T-cell (primary cell): ENCODE measurements at places on chromosomes 13 and 19.

- no peak for DNase-seq
Measured at GRCh38 chr19:18879579-18880373, 16.2 kb downstream of the CERS1 start.

DNA sequence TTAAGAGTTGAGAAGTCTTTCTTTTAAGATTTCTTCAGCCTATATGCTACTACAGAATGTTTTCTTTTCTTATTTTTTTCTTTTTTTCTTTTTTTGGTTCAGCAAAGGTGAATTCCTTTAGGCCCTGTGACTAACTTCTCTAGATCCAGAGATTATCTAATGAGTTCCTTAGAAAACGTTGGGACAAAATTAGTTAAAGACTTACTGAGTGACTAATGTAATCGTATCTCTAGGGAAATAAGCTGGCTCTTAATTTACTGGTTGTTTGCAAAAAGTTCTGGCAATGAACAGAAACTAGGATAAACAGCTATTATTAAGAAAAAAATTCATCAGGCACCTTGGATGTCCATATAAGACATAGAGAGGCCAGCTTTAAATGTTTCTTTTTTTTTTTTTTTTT is 30.7 kb upstream of the CSNK1A1L start:
- no peak for DNase-seq

DNA sequence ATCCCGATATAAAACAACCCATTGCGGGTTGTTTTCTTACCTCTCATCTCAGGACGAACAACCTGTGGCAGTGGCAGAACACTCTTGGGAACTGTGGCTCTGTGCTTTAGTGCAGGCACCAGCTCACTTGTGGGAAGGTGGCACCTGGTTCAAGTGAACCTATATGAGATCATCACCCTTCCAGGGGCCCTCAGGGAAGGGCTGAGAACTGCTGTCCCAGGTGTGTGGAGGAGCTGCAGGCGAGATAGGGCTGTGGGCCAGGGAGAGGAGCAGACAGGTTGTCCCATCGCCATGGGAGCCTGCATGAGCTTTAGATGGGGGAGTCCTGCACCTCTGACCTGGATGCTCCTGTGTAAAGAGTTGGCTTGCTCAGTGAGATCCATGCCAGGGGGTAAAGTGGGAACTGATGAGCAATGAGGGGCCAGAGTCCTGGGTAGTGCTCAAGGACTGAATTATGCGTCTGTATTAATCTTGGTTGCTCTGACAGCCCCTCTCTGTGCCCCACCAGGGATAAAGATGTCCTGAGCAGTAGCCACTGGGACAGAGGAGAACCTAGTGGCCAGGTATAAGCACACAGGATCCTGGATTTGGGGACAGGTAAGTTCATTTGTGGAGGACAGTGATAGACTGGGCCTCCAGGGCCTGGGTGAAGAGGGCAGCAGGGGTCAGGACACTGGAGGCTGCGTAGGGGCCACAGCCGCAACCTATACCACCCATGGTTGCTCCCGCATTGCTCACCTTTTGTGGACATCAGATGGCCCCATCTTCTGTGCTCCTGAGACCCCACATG is 8.7 kb downstream of the CEACAM4 start:
- DNase-seq, result no peak

DNA sequence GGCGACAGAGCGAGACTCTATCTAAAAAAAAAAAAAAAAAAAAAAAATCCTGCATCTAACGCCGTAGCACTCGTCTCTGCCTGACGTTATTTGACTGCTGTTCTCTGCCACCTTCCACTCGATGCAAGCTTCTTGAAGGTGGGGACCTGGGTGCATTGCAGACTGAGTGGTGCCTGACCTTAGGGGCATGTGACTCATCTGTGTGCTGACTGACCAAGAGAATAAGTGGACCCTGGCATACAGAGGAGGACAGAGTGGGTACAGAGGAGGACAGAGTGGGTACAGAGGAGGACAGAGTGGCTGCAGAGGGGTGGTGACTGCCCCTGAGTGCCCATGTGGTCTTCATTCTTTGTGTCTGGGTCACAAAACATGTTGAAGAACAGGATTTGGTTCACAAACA is 7.6 kb downstream of the WTIP start:
- no peak for DNase-seq

DNA sequence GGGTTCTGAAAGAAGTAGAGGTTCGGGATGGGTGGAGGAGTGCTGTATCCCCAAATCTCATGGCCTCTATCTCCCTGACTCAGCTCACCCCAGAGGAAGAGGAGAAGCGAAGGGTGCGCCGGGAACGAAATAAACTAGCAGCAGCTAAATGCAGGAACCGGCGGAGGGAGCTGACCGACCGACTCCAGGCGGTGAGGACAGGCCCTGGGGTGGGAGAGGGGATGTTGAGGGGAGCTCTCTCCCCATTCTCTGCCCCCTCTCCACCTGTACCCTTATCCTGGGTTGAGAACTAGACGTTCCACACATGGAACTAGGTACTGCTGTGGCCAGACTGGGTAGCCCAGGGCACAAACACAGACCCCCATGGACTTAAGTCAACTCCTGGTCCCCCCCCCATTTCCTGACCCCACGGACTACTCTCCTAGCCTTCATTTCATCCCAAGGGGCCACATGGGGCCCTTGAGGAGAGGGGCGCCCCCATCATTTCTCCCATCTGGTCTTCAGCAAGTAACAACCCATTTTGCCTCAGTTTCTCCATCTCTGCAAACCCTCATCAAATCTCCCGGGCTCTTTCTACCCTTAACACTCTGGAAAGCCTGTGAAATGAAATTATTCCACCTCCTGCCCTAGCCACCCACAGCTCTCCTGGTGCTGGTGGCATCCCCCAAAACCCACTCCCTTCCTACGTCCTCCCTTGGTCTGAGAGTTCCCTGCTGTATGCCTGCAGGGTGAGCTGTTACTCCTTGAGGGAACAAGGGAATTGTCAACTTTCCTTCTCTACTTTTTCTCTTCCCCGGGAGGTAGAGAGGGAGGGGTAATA is 3.5 kb downstream of the FOSB start:
- no peak for DNase-seq

- DNase-seq, result no peak
Measured at GRCh38 chr19:3520166-3521103, 14.3 kb downstream of the FZR1 start.

DNA sequence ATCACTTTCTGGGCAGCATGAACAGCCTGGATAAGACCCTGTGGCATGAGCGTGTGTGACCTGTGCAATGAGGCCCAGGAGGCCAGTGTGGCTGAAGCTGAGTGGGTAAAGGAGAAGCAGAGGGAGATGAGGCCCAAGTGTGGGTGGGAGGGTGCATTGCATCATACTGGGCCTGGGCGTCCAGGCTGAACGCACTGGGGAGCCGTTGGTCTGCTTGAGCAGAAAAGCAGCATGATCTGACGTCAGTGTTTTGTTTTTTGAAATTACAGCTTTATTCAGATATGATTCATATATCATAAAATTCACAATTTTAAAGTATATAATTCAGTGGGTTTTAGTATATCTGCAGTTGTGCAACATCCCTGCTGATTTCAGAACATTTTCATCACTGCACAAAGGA is 409.7 kb downstream of the HS6ST3 start:
- DNase-seq, result no peak

DNA sequence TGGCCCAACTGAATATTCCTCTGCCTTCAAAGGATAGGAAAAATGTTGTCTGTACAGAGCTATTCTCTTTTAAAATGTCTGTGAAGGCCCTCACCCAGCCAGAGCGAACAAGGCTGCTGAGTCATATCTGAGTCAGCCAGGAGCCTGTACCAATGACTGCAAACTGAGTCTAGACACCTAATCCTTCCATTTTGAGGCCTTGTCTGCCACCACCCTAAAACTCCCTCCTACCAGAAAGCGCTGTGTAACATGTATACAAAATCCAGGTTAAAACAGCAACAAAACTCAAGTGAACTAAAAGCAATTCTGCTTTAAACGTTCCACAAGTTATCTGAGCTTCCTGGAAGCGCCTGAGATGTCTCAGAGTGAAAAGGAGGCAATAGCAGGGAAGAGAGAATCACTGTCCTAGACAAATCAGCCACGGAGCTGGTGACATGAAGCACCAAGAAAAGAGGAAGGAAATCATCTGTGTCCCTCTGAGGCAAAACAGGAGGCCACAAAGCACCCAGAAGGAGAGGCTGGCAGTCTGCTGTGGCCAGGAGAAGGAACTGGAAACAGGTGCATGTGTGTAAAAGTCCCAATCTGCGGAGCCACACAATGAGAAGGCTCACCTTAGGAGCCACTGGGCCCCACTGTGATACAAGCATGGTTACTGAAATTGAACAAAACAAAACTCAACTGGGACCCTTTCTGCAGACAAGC is 10.2 kb downstream of the DHRS12 start:
- no peak for DNase-seq

- no peak for DNase-seq
Measured at GRCh38 chr13:46387064-46387851, at the start of gene RUBCNL. Gene RUBCNL (minus strand): TSS chr13:46387252. CDS start chr13:46372475, 14,777 bp downstream.

- DNase-seq, result no peak
Measured at GRCh38 chr19:11164879-11165406, 9.4 kb upstream of the SPC24 start.

DNA sequence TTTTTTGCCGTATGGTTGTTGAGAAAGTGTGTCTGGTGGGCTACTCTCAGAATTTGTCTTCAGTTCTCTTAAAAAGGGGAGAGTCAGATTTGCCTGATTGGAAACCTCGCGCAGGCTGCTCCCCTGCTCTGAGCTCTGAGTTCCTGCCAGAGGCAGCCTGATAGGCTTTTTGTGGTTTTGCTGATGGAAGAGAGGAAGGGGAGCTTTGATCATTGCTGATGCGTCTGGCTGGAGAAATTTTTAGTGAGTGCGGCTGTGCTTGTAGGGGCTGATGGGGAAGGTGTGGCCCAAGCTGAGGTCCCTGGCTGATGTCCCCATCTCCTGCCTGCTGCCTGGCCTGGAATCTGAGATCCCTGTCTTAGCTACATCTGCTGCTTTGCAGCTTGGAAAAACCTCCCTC is 2.8 kb downstream of the CHST8 start:
- DNase-seq, result no peak
